ENCODE measurements at places on chromosomes 11 and 22.

DNA sequence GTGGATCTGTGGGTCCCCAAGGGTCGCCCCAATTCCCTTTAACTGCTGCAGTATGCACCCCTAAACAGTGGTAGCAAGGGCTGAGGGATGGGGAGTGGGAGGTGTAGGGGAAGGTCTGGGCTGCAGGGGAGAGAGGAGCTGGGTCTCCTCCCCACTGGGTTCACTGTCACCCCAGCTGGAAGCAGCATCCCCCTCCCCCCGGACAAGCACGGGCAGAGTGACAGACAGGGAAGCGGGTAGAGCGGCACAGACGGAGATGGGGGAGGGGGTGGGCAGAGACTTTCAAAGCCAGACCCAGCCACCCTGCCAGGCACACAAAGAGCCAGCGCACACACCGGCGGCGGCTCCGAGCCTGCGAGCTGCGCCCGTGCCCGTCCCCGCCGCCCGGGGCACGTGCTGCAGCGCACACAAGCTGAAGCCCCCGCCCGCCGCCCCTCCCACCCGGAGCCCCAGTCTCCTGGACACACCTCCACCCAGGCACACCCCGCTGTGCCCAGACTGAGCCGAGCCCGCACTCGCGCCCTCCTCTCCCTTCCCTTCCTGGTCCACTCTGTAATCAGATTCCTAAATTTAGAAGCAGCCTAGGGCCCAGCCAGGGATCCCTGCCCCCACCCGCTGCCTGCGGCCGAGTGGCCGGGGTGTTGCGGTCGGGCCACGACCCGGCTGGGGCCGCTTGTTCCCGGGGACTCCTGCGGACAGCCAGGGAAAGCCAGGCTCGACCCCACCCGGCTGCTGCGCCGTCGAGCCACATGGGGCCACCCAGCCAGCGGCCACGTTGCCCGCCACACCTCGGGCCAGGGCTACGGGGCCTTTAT is 935 bp upstream of the RCOR2 start:
- peak; percentile 6 for DNase-seq

GRCh38 chr11:2863276-2863618 is 22.3 kb downstream of the CDKN1C start:
- no peak for DNase-seq

DNA sequence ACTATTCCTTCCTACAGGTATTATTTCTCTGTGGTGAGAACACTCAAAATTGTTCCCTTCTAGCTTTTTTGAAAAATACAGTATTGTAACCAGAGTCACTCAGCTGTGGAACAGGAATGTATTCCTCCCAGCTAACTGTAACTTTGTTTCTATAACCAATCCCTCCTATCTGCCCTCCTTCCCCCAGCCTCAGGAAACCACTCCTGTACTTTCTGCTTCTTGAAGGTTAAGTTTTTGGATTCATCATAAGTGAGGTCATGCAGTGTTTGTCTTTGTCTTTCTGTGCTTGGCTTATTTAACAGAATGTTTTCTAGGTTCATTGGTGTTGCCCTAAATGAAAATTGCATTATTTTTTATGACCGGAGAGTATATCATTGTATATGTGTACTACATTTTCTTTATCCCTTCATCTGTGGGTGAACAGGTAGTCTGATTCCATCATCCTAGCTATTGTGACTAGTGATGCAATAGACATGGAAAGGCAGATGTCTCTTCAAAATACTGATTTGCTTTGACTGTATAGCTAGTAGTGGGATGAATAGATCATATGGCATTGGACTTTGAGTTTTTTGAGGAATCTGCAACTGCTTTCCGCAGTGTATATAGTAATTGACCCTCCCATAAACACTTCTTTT is 112.9 kb upstream of the GRK3 start:
- DNase-seq = no peak

GRCh38 chr22:35367331-35367886 is 13.5 kb upstream of the HMOX1 start:
- DNase-seq = peak; percentile 39

GRCh38 chr22:41913842-41914534 is 886 bp downstream of the SHISA8 start:
- DNase-seq = no peak

DNA sequence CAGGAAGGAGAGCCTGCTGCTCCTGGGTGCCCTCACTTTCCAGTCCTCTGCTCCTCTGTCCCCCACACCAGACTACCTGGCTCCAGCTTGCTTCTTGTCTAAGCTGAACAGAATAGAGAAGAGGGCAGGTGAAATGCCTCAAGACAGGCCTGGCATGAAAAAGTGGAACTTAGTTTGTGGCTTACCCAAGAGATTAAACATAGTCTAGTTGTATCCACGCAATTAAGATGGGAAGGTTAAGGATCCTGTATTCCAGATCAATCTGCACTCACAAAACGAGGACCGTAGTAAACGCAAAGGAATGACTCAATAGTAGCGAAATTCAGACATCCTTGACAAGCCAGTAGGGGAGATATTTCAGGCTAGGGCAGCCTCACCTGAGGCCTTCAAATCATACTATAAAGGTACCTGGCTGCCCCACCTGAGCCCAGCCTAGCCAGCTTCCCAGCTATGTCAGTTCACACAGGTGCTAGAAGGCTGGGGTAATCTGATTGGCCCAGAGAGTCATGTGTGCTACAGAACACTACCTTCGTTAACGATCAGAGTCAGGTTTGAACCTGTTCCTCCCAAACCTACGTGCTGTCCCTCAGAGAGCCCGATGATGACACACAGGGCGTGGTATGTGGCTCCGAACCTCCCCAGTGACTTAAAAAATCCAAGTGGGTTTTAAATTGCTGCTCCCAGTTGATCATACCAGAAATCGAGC is 46.5 kb downstream of the AHNAK start:
- DNase-seq = no peak

DNA sequence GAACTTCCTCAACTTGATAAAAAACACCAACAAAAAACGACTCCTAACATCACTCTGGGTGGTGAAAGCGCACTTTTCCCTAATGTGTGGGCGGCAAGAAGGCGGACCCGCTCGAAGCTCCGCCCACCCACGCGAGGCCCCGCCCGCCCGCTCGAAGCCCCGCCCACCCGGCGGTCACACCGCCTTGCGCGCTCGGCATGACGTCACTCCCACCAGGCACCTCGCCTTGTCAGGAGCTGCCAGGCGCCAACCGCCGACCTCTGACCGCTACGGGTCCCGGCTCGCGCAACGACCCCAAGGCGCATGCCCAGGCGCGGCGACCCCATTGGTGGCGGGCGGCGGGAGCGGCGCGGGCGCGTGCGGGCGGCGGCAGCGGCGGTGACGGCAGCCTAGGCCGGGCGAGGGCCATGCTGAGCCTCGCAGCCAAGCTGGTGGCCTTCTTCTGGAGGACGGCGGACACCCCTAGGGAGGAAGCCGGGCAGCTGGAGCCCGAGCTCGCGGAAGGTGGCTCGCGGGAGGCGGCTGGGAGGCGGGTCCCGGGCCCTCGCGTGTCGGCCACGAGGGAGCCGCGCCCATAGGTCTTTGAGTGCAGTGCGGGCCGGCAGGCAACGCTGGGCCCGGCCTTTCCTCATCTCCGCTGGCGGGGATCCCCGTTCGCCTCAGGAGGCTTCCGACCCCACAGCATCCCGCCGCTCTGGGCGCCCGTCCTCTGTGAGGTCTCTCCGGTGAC is at the start of gene MOV10L1:
MOV10L1 (plus strand) TSS at position 325 of the 730 bp plus-strand sequence; CDS start at position 408, 83 bp downstream.
- DNase-seq = peak; percentile 44

DNA sequence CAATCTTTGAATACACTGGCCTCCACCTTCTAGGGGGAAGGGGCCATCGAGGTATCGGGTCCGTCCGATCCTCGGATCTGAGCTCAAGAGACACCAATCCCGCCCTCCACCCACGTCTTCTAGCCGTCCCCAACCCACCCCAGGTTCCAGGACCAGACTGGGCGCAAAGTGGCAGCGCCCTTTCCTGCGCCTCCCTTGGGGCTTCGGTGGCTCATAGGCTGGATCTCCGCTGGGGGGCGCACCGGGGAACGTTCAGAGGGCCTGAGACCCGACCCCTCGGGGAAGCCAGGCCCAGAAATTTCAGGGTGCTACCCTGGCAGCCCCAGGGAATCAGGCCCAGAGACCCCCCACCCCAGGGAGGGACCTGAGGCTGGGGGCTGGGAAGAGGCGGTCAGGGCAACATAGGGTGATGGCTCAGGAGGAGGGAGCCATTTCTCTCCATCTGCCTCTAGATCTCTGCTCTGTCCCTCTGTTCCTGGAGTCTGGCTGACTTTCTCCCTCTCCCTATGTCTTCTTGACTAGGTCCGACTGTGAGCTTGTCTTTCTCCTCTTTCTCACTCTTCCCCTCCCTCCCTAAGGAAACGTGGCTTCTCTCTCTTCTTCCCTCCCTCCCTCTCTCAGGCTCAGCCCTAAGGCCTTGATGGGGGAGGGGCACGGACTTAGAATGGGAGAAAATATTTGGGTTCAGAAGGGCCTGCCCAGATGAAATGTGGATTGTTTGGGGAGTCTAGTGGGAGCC is 1.1 kb downstream of the CREB3L1 start:
- DNase-seq = peak; percentile 39

DNA sequence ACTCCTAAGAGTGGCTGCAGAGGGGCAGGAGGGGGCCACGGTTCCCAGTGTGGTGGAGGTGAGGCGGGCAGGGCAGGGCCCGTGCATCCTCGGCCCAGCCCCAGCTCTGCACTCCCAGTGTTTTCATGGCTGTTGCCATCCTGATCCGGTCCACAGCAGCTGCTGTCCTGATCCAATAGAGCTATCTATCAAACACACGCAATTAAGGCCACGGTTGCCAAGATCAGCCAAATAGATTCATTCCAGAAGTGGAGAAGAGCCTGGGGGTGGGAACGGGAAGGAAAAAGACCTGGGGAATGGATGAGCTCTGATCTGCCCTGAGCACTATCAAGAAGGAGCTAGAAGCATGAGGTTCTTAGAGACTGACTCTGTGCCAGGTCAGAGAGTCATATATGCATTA is 160.9 kb upstream of the SYT13 start:
- DNase-seq = no peak

GRCh38 chr11:12113294-12113693 is 2.9 kb downstream of the MICAL2 start:
- no peak for DNase-seq

DNA sequence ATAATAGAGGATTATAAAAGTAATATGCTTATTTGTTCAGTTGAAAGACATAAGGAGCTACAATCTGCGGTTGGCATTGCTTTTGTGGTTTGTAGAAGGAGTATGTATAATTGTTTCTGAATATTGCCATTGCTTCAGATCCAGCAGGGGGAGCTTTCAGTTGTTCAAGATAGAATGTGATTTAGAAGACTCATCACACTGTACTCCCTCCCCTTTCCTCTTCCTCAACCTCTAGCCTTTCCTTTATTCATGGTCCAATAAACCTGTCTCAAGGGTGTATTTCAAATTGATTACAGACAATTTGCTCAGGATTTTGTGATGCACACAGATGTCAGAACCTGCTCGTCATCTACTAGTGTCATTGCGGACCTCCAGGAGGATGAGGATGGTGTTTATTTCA is 9.8 kb downstream of the PRMT3 start:
- DNase-seq = peak; percentile 79

- no peak for DNase-seq
Measured at GRCh38 chr11:32311346-32312065, 123.8 kb downstream of the WT1 start.

DNA sequence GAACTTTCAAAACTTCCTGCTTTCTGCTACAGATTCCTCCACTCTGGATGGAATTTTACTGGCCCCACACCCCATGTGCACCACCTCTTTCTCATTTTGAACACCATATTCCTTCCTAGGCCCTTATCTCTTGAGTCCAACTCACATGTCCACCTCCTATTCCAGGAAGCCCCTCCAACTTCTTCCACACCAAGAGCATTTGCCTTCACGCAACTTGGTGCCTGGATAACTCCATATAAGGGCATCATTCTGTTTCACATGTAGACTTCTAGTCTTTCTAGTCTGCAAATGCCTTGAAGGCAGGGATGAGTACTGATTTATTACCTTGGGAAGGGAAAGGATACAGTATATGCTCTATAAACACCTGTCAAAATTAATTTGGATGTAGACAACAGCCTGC is 17.5 kb downstream of the GAB2 start:
- DNase-seq = peak; percentile 36

DNA sequence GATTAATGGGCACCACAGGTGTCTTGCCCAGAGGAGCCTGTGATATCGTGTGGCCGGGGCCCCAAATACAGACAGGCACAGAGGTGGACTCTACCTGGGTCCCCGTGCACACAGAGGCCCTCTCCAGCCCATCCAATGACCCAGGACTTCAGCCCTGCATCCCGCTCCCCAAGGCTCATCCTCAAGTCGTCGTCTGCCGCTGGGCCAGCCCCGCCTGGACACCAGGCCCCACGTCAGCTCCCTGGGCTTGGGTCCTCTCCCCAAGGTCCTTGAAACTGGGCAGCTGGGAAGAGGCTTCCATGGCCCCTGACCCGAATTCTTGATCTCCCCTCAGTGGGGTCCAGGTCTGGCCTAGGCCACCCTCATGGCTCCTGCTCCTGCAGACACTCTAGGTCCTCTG is 20.2 kb downstream of the SHISAL1 start:
- DNase-seq = no peak

- no peak for DNase-seq
Measured at GRCh38 chr22:46480396-46480795, 57.0 kb downstream of the CELSR1 start.

DNA sequence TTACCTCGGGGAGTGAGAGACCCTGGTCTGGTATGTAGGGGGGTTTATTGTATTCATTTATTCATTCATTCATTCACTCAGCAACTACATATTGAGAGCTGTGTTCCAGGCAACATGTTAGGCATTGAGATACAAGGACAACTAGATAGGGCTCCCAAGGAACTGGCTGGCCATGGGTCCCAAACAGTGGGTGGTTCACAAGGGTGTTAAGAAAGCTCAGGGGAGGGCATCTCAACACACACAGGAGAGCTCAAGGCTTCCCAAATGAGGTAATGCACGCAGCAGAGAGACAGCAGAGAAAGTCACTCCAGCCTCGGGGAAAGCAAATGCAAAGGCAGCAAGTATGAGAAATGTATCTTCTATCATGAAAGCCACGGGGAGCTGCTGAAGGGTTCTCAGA is 51.8 kb downstream of the BTG4 start:
- DNase-seq = no peak

DNA sequence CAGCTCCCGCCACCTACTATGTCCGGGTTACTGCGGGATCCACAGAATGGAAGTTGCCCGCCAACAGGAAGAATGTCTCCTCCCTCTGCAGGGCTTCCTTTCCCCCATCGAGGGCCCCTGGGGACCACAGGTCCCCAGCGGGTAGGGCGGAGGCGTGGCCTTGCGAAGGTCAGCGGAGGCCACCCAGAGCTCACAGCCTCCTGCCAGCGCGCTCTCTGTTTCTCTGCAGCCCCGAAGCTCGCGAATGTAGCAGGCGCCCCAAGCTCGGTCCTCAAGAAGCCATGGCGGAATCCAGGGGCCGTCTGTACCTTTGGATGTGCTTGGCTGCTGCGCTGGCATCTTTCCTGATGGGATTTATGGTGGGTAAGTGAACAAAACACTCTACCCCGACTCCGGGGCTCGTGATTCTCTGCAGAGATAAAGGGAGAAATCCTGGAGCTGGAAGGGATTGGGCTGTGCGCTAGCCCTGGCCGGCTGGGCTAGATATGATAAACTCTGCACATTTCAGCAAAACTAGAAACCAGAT is at the start of gene NAALAD2:
NAALAD2 (plus strand) TSS at position 186 of the 526 bp plus-strand sequence; CDS start at position 282, 96 bp downstream.
- DNase-seq = no peak

GRCh38 chr22:21736084-21736642 is 569 bp upstream of the YPEL1 start:
- DNase-seq = no peak

Data from hematopoietic multipotent progenitor cell treated with erythropoietin and hydrocortisone succinate and interleukin-3 and kit ligand, for 8 days (in vitro differentiated cells).